Heart right ventricle (tissue), 16 donors: ENCODE measurements at places on chromosomes 4 and X.

DNA sequence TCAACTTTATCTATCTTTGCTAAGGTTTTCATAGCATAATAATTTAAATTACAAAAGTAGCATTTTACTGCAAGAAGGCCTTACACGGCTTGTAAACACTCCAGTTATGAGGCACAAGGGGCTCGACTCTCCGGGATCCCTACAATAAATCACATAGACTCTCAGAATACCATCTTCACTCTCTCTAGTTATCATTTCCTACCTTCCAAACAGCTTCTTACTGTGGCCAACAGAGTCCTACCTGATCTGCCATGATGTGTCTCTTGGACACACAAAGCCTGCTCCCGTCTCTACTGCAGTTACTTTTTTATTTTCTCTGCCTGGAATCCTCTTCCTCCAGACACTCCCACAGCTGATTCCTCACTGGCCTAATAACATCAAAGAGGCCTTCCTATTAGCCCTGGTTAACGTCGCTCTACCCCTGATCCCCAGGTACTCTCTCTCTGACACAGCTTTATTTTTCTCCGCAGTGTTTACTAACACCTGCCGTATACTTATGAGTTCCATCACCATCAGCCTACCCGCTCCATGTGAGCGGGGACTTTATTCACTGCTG is 559.6 kb upstream of the DIPK2B start:
- no peak for DNase-seq

GRCh38 chr4:153765894-153766293 is 6.1 kb upstream of the RNF175 start:
- no peak for DNase-seq

GRCh38 chr4:40190019-40190418 is 6.8 kb upstream of the RHOH start:
- DNase-seq: no peak

GRCh38 chrX:129512409-129512808 is 10.9 kb downstream of the SMARCA1 start:
- no peak for DNase-seq

DNA sequence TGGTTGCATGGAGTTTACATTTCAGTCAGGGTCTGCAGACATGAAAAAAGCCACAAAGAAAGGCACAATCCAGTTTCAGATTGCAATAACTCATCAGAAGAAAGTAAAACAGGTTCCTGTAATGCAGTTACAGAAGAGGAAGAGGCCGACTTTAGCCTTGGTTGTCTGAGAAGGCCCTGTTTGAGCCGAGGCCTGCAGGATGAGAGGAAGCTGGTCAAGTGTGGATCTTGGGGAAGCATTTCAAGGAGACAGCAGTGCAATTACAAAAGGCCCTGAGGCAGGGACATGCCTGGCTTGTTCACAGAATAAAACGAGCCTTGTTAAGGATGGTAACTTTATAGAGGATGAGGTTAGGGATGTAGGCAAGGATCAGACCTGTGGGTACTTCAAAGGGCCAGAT is 62.4 kb downstream of the AFF2 start:
- DNase-seq: no peak

DNA sequence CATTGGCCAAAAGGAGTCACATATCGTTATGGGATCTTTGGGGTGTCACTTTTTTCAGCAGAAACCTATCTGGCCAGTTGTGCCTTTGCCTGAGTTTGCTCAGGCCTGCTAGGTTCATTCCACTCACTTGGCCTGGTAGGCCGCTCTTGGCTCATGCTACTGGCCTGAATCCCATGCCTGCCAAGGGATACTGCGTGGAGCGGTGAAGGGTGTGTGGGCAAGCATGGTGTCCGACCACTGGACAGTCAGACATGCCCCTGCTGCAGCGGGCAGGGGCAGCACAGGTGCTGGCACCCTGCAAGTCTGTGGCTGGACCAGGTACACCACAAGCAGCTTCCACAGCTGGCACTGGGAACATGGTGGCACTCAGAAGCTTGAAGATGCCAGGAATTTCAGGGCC is 11.3 kb upstream of the PPM1K start:
- peak; percentile 41 for DNase-seq

DNA sequence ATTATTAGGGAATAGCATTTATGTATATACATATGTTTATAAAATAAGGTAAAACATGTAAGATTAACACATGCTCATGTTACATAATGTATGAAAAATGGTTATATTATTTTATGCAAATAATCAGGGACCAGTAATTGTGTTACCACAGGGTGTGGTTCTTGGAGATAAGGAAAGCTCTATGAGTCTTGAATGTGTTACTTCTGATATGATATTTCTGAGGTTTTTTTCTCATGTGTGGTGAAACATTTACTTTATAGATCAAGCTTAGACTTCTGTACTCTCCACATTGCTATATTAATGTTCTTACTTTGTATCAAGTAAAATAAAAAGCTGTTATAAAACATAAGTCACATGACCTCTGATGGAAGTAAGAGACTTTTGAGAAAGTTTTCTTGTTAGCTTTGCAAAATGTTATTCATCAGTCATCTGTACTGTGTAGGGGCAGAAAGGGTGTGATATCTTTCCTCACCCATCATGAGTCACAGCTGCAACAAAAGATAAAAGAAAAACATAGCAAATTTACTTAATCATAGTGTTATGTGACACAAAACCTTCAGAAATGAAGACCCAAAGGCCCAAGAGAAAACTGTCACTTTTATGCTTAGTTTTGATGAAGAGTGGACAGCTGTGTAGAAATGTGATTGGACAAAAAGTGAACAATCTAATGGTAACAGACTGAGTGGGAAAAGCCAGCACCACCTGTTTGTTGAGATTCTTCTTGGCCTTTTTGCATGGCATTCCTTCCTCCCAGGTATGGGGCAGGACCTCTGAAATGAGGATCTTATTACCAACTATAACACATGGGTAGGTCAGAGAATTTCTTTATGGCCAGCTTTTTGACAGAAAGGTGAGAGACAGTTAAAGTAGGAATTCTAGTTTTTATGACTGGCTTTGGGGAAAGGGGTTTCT is 632.3 kb downstream of the PDHA2 start:
- DNase-seq: no peak

DNA sequence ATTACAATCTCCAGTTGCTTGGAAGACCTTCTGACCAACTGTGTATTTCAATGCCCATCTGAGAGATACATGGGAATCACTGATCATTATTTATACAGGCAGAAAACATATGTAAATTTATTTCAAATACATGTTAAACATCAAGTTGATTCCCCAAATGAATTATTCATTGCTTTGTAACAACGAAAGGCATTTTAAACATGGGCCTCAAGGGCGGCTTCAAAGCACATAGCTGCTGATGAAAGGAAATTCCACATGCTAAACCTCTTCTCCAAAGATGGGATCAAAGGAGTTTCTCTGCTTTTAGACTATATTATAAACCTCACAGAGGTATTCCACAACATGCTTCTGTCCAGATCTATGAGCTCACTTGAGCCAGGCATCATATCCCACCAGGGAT is 4.3 kb upstream of the RAB40A start:
- DNase-seq: no peak

DNA sequence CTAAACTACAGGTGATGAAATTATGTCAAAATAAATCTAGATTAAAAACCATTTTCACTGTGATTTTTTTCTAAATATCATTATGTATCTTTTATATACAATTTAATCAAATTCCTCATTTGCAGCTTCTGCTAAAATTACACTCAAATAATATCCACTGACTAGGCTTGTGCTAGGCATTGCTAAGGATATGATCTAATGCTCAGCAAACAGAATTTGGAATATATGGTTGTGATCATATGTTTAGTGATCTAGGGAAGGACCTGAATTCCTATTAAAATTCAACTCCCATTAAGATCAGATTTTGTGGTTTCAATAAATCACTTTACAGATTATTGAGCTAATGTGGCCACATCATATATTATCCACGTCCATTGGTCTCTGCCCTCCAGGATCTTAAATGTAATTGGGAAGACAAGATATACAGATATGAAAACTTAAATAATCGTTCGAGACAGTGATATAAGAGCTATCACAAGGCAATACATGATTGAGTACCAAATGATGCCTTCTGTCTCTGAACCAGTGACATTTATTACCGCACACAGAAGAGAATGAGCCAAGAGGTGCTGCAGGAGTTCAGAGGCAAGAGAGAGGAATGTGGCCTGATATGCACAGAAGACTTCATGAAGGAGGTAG is 206.0 kb upstream of the RPS6KA3 start:
- no peak for DNase-seq

DNA sequence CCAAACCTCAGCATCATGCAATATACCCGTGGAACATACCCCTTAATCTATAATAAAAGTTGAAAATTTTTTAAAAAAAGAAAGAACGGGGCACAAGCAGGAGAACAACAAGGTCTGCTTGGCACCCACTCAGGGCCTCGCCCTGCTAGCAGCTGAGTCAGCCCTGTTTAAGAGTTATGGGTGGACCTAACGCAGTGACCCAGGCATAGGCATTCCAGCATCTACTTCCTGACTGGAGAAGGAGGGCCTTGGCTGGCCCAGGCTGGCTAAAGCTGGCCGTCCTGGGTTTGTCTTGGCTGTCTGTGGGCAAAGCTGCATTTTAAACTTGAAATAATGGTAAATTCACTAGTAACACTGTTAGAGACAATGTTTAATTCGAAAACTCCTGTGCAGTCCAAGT is 236.7 kb upstream of the PGRMC2 start:
- DNase-seq: no peak

GRCh38 chr4:165506849-165507248 is 128.0 kb downstream of the CPE start:
- no peak for DNase-seq

DNA sequence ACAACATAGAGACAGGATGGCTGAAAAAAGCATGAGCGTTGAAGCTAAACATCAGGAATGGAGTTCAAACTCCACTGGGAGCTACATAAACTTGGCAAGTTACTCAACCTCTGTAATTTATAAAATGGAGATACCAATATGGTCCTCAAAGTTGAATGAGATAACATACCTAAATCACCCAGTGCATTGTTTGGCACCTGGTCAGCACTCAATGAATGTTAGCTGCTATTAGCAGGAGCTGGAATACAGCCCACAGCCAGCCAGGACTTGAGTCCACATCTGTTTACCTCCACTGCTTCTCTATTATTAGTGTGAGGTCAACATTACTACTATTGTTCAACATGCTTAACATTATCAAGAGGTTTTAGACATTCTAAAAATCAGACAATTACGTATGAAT is 97.9 kb downstream of the NR3C2 start:
- peak; percentile 14 for DNase-seq

DNA sequence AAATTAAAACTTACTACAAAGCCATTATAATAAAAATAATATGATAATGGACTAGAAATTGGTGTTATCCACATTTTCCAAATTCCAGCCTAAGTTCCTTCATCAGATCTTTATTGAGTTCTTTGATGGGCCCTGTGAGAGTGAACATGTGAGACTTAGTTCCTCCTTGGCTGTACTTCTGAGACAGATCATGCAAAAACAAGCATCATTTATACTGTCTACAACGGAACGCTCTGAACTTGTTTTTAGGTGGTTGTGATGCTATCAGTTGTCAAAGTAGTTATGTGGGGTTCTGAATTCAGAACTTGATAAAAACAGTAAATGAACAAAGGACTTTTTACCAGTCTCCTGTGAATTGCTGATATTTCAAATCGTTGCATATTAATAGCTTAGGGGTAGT is 48.9 kb downstream of the JADE3 start:
- DNase-seq: no peak

- no peak for DNase-seq
These were observed 142.8 kb downstream of the MOSPD2 start for GRCh38 chrX:15016051-15016450.

- DNase-seq: no peak
These were observed 241.8 kb downstream of the GRIA3 start for GRCh38 chrX:123425904-123426303.

DNA sequence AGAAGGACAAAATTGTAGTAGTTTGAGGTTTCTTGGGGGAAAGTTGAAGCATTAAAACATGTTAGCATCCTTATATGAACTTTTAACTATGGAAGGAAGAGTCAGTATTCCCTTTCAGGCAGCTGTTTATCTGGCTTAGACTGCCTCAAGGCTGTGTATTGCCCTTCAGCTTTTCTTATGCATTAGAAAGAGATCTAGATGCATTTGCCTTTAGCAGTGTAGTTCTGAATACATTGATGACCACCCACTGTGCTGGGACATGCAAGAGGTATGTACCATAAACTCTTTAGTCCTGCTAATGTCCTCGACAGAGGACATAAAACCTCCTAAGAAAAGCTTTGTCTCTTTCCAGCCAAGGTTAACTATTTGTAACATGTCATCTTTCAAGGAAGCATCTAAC is 2.9 kb downstream of the FAM200B start:
- DNase-seq: no peak

DNA sequence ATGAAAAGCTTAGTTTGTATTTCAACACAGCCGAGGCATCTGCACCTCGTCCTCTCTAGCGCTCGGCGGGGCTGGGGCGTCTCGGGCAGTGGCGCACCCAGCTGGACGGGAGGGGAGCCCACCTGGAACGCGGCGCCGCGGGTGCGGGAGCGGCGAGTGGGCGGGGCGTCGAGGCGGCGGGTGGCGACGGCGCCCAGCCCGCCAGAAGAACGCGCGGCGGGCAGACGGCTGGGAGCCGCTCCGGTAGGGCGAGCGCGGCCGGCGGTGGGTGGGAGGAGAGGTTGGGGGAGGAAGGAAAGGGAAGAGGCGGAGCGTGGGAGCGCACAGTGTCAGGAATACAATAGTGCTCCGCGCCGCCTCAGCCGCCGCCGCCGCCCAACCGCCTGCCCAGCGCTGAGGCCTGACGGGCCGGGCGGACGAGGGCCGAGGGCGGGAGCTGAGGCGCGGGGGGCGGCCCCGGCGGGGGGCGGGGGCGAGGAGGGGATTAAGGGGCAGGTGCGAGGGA is at the start of gene JADE3:
Gene JADE3 (plus strand): TSS at position 324 of the 505 bp plus-strand sequence. CDS start 72,474 bp downstream, outside the sequence.
- peak; percentile 80 for DNase-seq

- no peak for DNase-seq
These were observed 384.5 kb downstream of the GPAT3 start for GRCh38 chr4:83920375-83920774.

- no peak for DNase-seq
These were observed 147.9 kb upstream of the SMAD1 start for GRCh38 chr4:145333786-145334185.

DNA sequence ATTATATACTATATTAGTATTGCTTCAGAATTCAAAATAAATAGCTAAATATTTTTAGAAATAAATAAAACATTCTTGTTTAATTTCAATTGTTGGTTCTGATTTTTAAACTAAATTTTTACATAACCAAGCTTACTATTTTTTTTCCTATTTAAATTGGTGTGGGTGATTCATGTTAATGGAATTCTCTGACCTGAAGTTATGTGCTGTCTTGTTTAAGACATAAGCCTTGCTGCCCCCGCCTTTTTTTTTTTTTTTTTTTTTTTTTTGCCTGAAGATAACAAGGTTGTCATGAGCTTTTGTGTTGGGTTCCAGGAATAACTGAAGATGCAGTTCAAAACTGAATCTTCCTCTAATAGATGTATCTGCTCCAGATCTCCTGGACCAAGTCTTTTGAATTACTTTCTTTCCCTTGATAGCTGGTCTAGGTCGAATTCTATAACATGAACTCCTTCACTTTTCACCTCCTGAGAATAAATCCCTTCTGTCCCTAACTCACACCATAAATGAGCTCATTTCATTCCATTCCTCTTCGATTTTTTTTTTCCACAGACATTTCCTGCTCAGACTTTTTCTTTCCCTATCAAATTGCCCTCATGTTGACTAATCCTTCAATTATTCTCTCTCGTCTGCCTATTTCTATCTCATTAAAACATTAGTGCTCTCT is 261.5 kb upstream of the FTHL17 start:
- no peak for DNase-seq
